ENCODE measurements at places on chromosomes 12 and 14.

- DNase-seq, result no peak
These were observed 193.6 kb upstream of the FAR2 start for GRCh38 chr12:28955491-28955890.

GRCh38 chr12:38373784-38374183 is 57.2 kb downstream of the ALG10B start:
- DNase-seq, result no peak

DNA sequence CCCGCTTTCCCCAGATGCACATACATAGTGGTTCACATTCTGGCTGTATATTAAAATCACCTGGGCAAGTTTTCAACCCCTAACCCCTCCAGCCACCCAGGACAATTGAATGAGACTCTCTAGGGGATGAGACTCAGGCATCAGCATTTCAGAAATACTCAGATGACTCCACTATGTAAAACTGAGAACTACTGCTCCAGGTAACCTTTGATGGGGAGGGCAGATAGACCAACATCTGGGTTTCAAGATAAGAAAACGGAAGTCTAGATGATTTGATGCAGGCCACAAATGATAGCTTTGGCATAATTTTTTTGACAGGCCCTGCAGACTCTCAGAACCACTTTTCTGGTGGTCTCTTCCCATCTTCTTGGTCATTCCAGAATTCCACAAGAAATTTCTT is 341.1 kb downstream of the EMP1 start:
- DNase-seq, result no peak

DNA sequence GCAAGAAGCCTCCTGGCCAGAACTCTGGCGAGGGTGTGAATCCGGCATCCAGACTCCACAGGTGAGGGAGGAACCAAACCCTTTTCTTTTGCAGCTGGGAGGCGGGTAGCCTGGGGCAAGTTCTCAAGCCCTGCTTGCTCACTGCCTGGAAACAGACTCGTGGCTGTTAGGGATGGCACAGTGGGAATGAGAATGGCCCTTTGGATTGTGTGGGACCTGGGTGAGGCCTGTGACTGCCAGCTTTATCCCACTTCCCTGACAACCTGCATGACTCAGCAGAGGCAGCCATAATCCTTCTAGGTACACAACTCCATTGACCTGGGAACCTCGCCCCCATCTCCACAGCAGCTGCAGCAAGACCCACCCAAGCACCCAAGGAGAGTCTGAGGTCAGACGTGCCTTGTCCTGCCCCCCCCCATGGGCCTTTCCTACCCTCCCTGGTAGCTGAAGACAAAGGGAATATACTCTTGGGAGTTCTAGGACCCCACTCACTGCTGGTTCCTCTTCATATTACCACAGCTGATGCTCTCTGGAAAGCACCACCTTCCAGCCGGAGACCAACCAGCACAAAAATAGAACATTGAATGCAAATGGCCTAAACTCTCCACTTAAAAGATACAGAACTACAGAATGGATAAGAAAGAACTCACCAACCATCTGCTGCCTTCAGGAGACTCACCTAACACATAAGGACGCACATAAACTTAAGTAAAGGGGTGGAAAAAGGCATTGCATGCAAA is 5.1 kb upstream of the GPR33 start:
- no peak for DNase-seq

- no peak for DNase-seq
These were observed 19.2 kb downstream of the GPHB5 start for GRCh38 chr14:63299351-63300110.

DNA sequence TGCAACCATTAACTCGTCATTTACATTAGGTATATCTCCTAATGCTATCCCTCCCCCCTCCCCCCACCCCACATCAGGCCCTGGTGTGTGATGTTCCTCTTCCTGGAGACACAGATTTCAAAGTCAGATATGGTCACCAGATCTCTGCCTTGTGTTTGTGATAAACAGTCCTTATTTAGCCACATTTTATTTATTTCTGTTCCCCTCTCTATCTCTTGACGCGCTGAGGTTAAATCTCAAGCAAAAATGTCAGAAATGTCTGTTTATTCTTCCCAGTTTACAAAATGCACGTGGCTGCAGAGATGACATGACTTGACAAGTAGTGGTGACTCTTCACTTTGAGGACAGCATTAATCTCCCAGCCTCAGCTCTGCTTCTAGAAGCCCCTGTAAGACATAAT is 11.5 kb upstream of the RASSF3 start:
- no peak for DNase-seq

DNA sequence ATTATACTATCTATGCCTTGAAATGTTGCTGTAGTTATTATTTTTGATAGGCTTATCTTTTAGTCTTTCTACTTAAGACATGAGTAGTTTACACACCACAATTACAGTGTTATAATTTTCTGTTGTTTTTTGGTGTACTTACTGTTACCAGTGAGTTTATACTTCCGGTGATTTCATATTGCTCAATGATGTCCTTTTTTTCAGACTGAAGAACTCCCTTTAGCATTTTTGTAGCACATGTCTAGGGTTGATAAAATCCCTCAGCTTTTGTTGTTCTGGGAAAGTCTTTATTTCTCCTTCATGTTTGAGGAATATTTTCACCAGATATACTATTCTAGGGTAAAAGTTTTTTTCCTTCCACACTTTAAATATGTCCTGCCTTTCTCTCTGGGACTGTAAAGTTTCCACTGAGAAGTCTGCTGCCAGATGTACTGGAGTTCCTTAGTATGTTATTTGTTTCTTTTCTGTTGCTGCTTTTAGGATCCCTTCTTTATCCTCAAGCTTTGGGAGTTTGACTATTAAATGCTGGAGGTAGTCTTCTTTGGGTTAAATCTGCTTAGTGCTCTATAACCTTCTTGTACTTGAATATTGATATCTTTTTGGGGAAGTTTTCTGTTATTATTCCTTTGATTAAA is 41.5 kb upstream of the FERMT2 start:
- DNase-seq, result no peak

- no peak for DNase-seq
These were observed 11.4 kb downstream of the NOPCHAP1 start for GRCh38 chr12:104997541-104997940.

DNA sequence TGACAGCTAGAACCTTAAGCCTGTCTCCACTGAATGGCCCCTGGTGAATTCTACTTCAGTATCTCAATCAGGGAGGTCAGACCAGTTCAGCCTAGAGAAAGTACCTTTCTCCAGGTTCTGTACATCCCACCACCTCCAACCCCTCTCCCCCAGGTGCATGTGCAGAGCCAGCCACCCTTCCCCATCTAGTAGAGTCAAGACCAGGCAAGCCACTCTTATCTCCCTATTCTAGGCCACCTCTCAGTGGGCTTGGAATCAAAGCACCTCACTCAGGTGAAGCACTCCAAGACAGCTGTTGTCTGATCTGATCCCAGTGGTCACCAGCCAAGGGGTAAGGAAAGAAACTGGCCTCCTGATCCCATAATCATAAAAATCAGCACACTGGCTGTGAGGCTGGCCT is 340.9 kb downstream of the BCL11B start:
- DNase-seq, result no peak

DNA sequence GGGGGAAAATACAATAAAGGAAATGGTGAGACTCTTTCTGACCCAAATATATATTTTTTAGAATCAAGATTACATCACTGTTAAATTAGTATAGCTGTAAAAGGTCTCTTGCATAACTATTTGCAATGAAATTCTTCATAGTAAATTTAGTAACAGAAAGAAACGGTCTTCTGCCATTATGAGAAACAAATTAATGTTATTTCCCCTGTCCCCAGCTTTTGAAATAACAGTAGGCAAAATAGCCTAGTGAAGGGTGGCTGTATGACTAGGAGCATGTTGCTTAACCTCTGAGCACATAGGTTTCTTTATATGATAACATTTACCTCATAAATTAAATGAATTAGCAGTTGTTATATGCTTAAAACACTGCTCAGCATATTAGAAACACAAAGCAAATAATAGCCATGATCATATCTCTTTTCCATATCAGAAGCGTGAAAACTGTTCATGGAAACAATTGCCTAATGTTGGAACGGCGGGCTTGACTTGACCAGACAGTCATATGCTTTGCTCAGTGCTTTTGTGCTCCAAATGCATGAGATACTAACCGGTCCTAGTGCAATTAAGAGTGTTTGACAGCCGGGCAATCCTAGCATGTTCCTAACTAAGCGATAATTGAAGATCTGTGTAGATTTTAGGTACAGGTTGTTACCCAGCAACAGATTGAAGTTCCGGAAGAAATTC is 24.0 kb downstream of the BHLHE41 start:
- DNase-seq, result no peak

DNA sequence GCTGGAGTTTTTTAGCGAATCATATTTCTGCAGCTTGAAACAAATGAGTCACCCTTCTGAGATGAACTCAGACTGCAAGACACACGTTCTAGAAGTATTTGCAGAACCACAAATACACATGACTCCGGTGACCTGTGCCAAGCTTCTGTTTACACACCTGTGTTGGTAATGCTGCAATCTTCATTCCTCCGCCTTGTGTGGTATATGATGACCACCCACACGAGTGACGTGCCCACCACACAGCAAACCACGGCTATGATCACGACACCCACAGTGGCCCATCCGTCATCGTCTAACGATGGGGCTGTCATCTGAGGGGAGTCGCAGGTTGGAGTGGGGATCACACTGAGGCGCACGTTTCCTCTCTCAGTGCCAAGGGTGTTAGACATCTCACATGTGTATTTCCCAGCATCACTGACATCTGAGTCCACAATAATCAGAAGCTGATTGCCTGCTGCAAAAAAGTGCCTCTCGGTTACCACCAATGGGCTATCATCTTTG is 43.0 kb downstream of the LRIG3 start:
- DNase-seq, result no peak

DNA sequence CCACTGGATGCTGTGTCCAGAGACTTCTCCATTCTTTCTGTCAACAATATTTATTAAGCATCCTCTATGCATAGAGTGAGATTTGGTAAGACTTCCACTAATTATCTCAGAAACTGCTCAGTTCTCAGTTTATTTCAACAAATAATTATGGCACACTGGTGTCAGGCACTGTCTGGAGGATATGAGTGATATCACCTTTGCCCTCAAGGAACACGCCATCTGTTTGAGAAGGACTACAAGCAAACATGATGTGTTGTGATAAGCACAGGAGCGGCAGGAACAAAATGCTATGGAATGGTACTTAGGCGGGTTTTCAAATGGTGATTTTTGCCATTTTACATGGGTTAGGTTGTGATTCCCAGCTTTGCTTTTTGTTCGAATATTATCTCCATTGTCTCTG is 229.2 kb downstream of the DPF3 start:
- DNase-seq, result no peak

GRCh38 chr12:84922693-84923092 is 10.1 kb upstream of the SLC6A15 start:
- no peak for DNase-seq

GRCh38 chr12:18422871-18423270 is 161.6 kb downstream of the PIK3C2G start:
- no peak for DNase-seq

- no peak for DNase-seq
These were observed 206.0 kb downstream of the ADGRD1 start for GRCh38 chr12:131159660-131160059.

GRCh38 chr14:89724628-89724960 is 229.9 kb downstream of the EFCAB11 start:
- DNase-seq, result peak; percentile 39

GRCh38 chr12:6635856-6636531 is at the start of gene LPAR5:
LPAR5 (minus strand) TSS chr12:6635959; CDS start chr12:6621248, 14,711 bp downstream.
- DNase-seq, result peak; percentile 61

DNA sequence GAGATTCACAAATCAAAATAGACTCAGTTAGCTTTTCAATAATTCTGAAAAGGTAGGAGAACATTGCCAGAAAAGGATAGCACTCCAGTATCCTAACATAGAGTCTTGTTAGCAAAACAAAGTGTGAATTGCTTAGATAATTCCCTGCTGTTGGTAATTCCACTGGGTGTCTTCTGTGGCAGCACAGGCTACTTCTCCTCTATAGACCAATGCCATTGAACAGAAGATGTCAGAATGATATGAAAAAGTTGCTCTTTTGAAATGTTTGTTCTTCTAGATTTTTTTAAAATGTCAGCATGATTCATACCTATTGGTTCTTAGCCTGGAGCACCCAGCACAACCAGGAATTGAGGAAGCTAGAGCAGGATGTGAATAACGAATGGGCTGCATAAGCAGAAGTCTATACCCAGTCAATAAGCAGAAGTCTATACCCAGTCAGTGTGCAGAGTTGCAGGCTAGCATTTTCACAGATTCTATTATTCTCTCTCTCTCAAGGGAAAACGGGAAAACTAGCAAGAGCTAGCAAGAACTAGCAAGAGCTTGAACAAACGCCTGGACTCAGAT is 112.8 kb downstream of the SYT1 start:
- no peak for DNase-seq

DNA sequence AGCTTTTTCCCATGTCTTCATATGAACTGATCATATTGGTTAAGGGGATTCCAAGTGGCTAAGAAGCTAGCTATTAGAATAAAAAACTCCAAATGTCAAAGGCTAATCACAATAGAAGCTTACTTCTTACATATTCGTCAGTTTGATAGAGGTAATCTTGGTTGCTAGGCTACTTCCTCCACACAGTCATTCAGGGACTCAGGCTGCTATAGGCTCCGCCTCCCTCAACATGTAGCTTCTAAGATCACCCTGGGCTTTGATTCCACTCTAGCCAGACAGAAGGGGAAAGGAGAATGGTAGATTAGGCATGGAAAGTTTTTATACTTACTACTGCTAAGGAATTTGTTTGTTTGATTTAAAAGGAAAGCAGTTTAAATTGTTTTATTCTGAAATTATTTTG is 207.9 kb downstream of the EFCAB11 start:
- no peak for DNase-seq

GRCh38 chr14:52695481-52696091 is at the start of gene ERO1A:
ERO1A (minus strand) TSS chr14:52695558; CDS start chr14:52695481, 77 bp downstream.
- DNase-seq, result peak; percentile 68

GRCh38 chr12:29255042-29255441 is 106.0 kb downstream of the FAR2 start:
- peak; percentile 4 for DNase-seq

DNA sequence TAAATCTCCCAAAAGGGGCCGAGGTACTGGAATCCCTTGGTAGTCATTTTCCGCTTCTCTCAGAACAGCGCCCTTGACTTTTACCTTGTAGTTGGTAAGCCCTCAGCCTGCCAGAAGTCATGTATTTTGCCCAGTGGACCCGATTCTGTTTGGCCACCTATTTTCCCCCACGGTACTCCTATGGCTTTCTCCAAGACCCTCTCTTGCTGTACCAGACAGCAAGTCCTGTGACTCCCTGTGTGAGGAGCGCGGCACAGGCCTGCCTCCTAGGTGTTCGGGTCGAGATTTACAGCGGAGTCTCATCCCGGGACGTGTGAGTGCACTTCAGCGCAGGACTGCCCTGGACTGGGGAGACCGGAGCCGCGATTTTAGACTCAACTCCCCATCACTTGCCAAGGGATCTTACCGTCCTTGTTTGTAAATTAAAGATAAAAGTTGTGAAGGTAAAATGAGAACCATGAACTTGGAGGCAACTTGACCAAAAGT is 1.1 kb upstream of the MBD6 start:
- no peak for DNase-seq

- DNase-seq, result no peak
These were observed 7.9 kb downstream of the RILPL2 start for GRCh38 chr12:123428591-123428990.

GRCh38 chr12:6792522-6793201 is 3.3 kb downstream of the CD4 start:
- DNase-seq, result peak; percentile 48

- no peak for DNase-seq
These were observed 22.9 kb upstream of the RNF34 start for GRCh38 chr12:121376754-121377697.

All from CD4-positive, alpha-beta T cell treated with Interleukin-1 beta for 1 hour (primary cell).